ENCODE measurements at places on chromosomes 16 and 17. TPM values are rescaled to one million over a fixed set of nuclear protein-coding genes. Genes with fewer than 3 reads are reported as not detected.

GRCh38 chr17:45361976-45362375 lies 45.2 kb upstream of the MAP3K14 start:
- H3K4me1 ChIP-seq, result peaks cover 13% of the 10 kb centered on the region
- H3K27me3 ChIP-seq, result peaks cover 13% of the 10 kb centered on the region
- no peak overlapping the region for H3K27ac ChIP-seq

DNA sequence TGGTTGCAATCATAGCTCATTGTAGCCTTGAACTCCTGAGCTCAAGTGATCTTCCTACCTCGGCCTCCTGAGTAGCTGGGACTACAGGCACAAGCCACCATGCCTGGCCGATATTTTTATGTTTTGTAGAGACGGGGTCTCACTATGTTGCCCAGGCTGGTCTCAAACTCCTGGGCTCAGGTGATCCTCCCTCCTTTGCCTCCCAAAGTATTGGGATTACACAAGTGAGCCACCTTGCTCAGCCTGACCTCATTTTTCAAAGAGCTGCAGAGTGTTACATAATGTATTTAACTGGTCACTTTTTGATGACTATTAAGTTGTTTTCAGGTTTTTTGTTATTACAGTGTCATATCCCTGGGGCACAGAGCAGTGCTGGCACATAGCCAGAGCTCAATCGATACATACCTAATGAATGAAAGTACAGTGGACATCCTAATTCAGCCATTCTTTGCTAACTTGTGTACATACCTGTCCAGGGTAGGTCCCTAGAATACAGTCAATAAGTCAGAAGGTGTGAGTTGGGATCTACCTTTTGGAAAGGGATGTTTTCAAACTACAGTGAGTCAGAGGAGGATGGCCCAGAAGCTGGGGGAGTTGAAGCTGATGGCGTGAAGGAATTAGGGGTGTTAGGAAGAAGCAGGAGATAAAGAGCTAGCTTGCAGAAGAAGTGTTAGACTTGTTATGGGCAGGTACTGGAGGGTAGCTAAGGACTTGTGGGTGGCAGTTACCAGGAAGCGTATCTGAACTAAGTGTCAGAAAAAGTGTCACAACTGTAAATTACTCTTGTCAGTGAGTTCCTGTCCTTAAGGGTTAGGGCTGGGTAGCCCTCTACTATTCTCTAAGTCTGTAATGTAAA lies 20.1 kb upstream of the CYLD start:
- DNase-seq, result no peak
- no peak overlapping the region for H3K27ac ChIP-seq
- H3K4me3 ChIP-seq, result no peak overlapping the region
- peaks cover 27% of the 10 kb centered on the region for H3K36me3 ChIP-seq
- H3K4me1 ChIP-seq, result peaks cover 38% of the 10 kb centered on the region

- no peak overlapping the region for H3K27ac ChIP-seq
- H3K4me3 ChIP-seq, result no peak overlapping the region
- peaks cover 17% of the 10 kb centered on the region for H3K36me3 ChIP-seq
- H3K27me3 ChIP-seq, result no peaks in the 10 kb centered on the region
- no peaks in the 10 kb centered on the region for H3K4me1 ChIP-seq
Measured at GRCh38 chr16:56505181-56505580, 14.6 kb downstream of the BBS2 start.

- peaks cover 2% of the 10 kb centered on the region for H3K27me3 ChIP-seq
- no peaks in the 10 kb centered on the region for H3K36me3 ChIP-seq
- no peak for DNase-seq
- no peak overlapping the region for H3K4me3 ChIP-seq
Measured at GRCh38 chr17:74712301-74712700, 422 bp downstream of the CD300LF start.

ABCC12 gene
- not detected for total RNA-seq

- no peak overlapping the region for H3K27ac ChIP-seq
- DNase-seq, result no peak
- H3K4me3 ChIP-seq, result no peak overlapping the region
- no peaks in the 10 kb centered on the region for H3K4me1 ChIP-seq
Measured at GRCh38 chr17:57755480-57756070, 10.5 kb upstream of the CCDC182 start.

PLXDC1 gene
- 2.4 TPM for total RNA-seq

CRYBA1 gene
- total RNA-seq, result not detected

DNA sequence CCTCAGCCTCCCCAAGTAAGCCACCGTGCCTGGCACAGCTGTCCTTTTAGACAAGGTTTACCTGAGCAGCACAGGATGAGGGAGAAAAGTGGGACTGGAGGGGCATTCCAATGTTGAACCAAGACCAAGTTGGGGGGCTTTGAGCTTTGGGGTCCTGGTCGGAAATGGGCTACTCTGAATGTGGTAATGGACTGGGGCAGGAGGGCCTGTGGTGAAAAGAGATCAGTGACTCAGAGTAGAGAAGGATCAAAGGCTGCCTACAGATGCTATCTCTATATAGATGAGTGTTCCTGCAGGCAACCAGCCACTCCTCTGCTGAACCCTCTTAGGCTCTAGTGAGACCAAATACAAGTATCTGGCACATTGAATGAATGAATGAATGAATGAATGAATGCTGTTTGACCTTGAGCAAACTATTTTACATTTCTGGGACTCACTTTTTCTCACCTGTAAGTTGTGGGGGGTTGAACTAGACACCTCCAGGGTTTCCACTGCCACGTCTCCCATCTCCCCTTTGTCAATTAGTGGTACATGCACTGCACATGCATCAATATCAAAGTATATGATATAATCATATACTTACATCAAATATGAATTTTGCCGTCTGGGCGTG lies 26.3 kb upstream of the ETV4 start:
- no peaks in the 10 kb centered on the region for H3K36me3 ChIP-seq
- H3K27me3 ChIP-seq, result peaks cover 2% of the 10 kb centered on the region
- DNase-seq, result no peak
- no peak overlapping the region for H3K27ac ChIP-seq
- H3K4me3 ChIP-seq, result no peak overlapping the region
- H3K4me1 ChIP-seq, result no peaks in the 10 kb centered on the region

TBC1D3E gene
- not detected for total RNA-seq

- DNase-seq, result no peak
- no peaks in the 10 kb centered on the region for H3K36me3 ChIP-seq
- H3K4me3 ChIP-seq, result no peak overlapping the region
- no peaks in the 10 kb centered on the region for H3K4me1 ChIP-seq
- H3K27ac ChIP-seq, result no peak overlapping the region
Measured at GRCh38 chr17:27268394-27269085, 25.4 kb upstream of the WSB1 start.

Data from activated CD4-positive, alpha-beta T cell treated with anti-CD3 and anti-CD28 coated beads for 36 hours (primary cell).